Activated CD8-positive, alpha-beta T cell treated with anti-CD3 and anti-CD28 coated beads, Interleukin-2, amount 10 ng/mL, durations not matched to agents 7 days and 5 days (primary cell): ENCODE measurements at places on chromosomes 4 and X. TPM values are rescaled to one million over a fixed set of nuclear protein-coding genes. Genes with fewer than 3 reads are reported as not detected.
A peak's percentile ranks its signal among the peaks of the same experiment; 100 is the strongest.

Gene MAMLD1
- 1.4 TPM for total RNA-seq

DNA sequence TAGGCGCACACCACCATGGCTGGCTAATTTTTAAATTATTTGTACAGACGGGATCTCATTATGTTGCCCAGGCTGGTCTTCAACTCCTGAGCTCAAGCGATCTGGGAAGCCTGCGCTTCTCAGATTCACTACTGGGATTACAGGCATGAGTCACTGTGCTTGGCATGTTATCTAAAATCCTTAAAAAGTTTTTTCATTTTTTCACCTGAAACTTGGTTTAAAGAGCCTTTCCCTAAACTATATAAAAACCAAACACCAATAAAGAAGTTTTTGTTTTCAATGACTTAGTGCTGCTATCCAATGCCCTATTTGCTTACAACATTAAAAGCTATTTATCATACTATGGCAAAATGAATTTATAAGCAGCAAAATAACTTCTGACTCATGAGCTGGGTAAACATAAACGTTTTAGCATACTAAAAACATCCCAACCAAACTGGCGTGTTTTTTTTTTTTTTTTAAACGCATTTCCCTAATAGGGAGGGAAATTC lies 127.8 kb downstream of the UBE2K start:
- peaks cover 7% of the 10 kb centered on the region for H3K4me1 ChIP-seq
- H3K4me3 ChIP-seq = no peak overlapping the region
- no peaks in the 10 kb centered on the region for H3K27me3 ChIP-seq

- H3K4me3 ChIP-seq = no peak overlapping the region
- H3K27me3 ChIP-seq = peaks cover 4% of the 10 kb centered on the region
- H3K36me3 ChIP-seq = no peaks in the 10 kb centered on the region
- H3K4me1 ChIP-seq = no peaks in the 10 kb centered on the region
Observed at GRCh38 chr4:40969501-40969900, 219.7 kb downstream of the NSUN7 start.

DNA sequence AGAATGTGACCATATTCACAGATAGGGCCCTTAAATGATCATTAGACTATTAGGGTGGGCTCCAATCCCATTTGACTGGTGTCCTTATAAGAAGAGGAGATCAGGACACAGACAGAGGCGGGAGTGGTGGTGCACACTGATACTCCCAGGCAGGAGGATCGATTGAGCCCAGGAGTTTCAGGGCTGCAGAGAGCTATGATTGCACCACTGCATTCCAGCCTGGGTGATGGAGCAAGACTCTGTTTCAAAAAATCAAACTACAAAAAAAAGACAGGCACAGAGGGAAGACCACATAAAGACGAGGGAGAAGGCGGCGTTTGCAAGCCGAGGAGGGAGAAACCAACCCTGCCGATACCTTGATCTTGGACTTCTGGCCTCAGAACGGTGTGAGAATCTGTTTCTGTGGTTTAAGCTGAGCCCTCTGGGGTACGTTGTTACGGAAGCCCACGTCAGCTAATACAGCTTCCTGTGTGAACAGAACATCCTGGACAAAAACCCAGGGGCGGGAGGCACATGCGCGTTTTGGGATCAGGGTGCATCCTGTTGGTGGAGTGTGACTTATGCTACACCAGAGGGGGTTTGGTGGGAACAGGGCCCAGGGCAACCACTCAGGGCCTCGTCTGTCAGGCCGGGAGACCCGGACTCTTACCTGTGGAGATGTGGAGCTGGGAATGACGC lies 211.8 kb upstream of the PSAPL1 start:
- peak overlapping the region; percentile 23 for H3K27ac ChIP-seq
- no peak overlapping the region for H3K4me3 ChIP-seq
- peaks cover 11% of the 10 kb centered on the region for H3K27me3 ChIP-seq
- no peak for DNase-seq
- peaks cover 9% of the 10 kb centered on the region for H3K36me3 ChIP-seq
- H3K4me1 ChIP-seq = peaks cover 54% of the 10 kb centered on the region
